ENCODE measurements at places on chromosomes 4 and X. TPM values are rescaled to one million over a fixed set of nuclear protein-coding genes. Genes with fewer than 3 reads are reported as not detected.

GRCh38 chr4:151358266-151358665 lies 32.9 kb upstream of the SH3D19 start:
- DNase-seq: no peak

DNA sequence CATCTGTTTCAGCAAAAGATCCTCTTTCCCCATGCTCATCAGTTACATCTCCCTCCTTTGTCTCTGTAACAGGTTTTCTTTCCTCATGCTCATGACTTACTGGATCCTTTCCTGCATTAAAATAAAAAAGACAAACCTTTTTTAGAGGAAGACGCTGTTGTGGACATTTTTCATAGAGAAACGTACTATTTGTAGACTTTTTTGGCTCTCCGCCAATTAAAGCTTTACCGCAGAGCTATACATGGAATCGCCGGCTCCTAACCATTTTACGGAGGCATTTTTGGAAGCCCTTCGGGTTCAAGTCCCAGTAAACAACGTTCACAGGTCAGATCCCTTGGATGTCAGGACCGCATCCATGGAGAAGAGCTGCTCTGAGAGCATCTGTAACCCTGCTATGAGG lies 1.3 kb downstream of the FAM9C start:
- no peak for DNase-seq

DNA sequence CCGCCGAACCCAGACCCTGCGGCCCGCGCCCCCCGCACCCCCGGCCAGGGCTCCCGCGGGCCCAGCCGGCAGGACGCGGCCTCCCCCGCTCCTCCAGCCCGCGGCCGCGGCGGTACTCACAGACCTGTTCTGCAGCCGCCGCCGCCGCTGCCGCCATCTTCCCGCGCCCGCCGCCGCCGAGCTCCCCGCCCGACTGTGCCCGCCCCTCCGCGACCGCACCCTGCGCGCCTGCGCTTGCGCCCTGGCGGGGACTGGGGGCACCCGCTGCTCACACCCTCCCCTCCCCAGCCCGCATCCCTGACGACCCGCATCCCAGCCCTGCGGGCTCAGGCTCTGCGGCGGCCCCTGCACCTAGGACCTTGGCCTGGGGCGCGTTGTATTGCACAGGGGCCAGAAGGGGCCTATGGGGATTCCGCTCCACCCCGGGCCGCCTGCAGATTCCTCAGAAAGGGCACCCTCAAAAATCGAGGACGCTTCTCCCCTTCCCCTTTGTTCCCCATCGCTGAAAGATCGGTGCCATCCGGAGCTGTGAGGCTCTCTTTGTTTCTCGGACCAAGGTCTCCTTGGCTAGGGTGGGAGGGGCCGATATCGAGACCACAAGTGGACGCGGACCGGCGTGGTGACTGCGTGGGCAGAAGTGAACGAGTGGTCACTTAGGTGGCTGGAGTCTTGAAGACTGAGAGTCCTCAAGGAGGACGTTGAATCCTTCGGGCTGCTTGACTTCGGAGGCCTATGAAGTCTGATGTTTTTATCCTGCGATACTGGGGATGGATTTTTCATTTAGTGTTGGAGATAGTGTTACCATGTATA lies at the start of gene SGCB:
TSS of gene SGCB (minus strand) at position 197 of the 810 bp plus-strand sequence. CDS start at position 157, 40 bp downstream.
- DNase-seq: peak; percentile 35

DNA sequence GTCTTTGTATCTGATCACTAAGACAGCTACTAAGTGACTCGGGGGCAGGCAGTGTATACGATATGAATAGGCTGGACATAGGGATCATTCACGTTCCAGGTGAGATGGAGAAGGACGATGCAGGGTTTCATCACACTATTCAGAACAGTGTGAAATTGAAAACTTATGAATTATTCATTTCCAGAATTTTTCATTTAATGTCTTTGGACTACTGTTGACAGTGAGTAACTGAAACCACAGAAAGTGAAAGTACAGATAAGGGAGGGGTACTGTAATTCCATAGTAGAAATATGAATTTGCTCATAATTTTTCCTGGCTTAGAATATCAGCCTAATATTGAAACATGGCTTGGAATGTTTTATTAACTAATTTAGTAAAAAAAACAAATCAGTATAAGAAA lies 24.4 kb downstream of the TMEM144 start:
- DNase-seq: no peak

- DNase-seq: no peak
Observed at GRCh38 chrX:1045680-1046314, 166.7 kb downstream of the CRLF2 start.

DNA sequence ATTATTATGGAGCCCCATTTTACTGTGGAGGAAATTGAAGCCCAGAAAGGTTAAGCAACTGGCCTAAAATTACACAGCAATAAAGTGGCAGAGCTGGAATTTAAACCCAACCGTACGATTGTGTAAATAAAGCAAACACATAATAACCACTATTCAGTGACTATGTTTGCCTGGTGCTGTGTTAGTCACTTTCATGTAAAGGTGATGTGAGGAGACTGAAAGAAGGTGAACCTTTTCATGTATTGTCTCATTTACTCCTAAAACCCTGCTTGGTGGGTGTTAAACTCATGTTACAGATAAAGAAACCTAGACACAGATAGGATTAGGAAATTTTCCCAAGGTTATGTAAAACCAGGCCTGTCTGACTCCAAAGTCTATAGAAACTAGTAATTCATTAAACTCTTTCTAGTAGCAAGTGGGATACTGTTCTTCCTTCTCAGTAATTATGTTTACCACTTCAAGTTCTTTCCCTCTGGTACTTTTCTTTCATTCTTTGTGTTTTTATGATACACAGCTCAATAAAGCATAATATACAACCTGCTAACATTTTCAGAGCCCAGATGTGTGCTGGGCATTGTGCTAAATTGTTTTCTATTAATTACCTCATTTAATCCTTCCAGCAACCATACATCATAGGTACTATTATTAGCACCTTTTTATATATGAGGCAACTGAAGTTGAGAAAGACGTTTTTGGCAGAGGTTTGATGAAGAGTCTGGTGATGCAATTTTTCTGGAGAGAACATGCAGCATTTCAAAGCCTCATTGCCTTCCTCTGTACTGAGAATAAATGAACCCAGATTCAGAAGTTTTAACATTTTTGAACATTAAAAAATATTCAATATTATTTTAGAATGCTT lies 202.7 kb downstream of the SPRY1 start:
- DNase-seq: peak; percentile 89

The MAGEA2B gene
- not detected for total RNA-seq

The FAT1 gene
- 132 TPM for total RNA-seq

The ARL9 gene
- total RNA-seq: 0.22 TPM

The DSPP gene
- total RNA-seq: not detected

The STATH gene
- total RNA-seq: not detected

Data from MCF 10A (cell line).